ENCODE measurements at places on chromosomes 7 and 10.

- DNase-seq, result no peak
Observed at GRCh38 chr7:133869556-133869955, 257.6 kb upstream of the LRGUK start.

- no peak for DNase-seq
Observed at GRCh38 chr10:78952686-78953085, 116.1 kb upstream of the ZMIZ1 start.

DNA sequence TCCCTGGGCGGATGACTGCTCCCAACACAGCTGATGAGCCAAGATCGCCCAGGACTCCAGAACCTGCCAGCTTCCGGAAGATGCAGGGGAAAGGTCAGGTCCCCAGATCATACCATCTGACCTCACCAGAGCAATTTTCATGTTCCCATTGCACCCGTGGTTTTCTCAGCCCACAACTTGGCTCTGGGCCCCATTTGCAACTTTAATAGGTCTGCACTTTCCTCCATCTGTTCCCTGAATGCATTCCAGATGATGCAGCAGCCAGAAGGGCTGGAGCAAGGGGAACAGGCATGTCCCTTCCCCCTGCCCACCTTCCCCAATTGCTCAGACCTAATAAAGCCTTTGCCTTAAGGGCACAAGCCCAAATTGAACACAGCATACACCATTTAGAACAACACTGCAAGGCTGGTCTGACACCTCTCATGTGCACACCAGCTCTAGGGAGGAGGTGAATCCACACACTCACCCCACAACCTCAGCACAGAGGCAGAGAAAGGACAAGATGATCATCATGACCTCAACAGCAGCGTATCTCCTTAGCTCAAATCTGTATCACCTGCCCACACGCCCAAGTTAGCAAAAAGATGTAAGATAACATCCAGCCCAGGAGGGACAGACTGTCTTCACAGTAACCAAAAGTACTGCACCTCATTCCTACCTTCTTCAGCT, 87.5 kb downstream of the PLXNA4 start:
- DNase-seq, result no peak

- DNase-seq, result no peak
Observed at GRCh38 chr7:3464900-3465622, 164.0 kb downstream of the SDK1 start.
